MCF 10A (cell line): ENCODE measurements at places on chromosomes 4 and X.

- DNase-seq, result no peak
Observed at GRCh38 chrX:31228909-31229308, 157.1 kb upstream of the FTHL17 start.

DNA sequence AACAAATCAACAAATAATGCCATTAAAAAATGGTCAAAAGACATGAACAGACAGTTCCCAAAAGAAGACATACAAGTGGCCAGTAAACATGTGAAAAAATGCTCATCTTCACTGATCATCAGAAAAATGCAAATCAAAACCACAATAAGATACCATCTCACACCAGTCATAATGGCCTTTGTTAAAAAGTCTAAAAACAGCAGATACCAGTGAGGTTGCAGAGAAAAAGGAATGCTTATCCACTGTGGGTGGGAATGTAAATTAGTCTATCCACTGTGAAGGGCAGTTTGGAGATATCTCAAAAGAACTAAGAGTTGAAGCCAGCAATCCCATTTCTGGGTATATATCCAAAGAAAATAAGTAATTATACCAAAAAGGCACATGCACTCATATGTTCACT lies 668.1 kb upstream of the CPEB2 start:
- DNase-seq, result no peak

- DNase-seq, result no peak
Observed at GRCh38 chr4:28373601-28374000, 1513.0 kb downstream of the STIM2 start.

DNA sequence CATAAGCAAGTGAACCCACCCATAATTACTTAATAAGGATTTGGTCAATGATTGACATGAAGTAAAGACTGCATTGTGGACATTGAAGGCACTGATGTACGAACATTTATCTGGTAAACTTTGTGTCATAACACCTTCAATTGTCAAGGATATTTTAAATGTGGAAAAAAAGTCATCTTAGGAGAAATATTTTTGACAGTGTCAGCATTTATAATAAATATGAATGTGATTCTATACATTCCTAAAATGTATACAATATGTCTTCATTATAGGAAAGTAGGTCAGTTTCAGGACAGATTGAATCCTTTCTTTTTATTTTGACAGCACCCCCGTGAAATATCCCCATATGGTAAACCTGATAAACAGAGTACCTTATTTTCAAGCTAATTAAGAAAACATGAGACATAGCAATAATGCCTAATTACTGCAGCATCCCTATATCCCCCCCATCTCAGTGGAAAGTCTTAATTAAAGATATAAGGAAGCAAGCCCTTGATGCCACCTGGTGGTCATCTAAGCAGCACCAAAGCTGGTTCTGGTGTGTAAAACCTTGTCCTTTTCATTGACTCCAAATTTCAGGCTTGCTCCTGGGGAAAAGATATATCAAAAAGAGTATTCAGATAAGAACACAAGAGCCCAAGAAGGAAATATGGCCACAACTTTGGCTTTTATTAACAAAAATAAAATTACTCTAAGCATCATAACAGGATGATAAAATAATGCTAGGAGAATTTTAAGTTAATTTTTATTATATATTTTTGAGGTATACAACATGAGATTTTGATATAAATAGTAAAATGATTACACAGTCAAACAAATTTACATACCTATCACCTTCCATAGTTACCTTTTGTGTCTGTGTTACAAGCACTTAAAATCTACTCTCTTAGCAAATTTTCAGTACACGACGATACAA lies 379.7 kb downstream of the TLL1 start:
- peak; percentile 47 for DNase-seq

GRCh38 chr4:109389369-109390114 lies 44.1 kb upstream of the SEC24B start:
- DNase-seq, result no peak

DNA sequence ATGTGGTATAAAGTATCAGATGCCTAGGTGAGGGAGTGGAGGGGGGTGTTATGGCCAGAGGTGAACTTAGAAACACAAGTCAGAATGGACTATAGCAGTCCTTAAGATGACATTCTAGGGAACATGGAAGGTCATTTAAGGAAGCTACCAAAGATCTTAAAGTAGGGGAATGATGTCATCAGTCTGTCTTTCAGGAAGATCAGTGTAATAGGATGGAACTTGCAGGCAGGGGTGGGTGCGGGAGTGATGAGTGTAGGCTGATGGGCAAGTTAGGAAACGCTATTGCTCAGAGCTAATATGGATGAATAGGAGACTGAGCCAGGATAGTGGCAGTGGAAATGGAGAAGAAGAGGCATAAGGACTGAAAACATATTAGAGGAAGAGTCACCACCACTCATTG lies 27.5 kb upstream of the CWH43 start:
- DNase-seq, result no peak

GRCh38 chrX:115449742-115450141 lies 111.2 kb upstream of the PLS3 start:
- peak; percentile 13 for DNase-seq
